LoVo (cell line): ENCODE measurements at places on chromosomes 11 and 22.

GRCh38 chr11:78733031-78733430, 158.4 kb upstream of the NARS2 start:
- no peak for DNase-seq

- no peak for DNase-seq
These were observed 32.1 kb upstream of the ACR start for GRCh38 chr22:50705851-50706351.

- peak; percentile 70 for DNase-seq
These were observed 5.0 kb upstream of the MRPL11 start for GRCh38 chr11:66443602-66444001.

- DNase-seq, result no peak
These were observed 74.0 kb downstream of the IGLL5 start for GRCh38 chr22:22961574-22961973.

DNA sequence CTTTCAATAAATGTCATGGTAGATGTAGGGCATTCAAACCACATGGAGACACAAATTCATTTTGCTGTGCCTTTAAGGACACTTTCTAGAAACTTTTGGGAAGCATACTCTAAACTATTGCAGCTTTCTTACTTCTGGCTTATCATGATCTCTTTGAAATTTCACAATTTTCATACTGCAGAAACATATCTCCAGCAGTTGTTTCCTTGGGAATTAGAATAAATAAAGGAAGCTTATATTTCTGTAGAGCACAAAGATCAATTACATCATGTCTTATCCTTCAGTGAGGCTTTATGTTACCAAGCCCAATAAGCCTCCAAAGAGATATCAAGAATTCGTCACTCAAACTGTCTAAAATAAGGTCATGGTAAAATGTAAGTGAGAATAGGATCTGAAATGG, 74.5 kb upstream of the RAB38 start:
- DNase-seq, result no peak

DNA sequence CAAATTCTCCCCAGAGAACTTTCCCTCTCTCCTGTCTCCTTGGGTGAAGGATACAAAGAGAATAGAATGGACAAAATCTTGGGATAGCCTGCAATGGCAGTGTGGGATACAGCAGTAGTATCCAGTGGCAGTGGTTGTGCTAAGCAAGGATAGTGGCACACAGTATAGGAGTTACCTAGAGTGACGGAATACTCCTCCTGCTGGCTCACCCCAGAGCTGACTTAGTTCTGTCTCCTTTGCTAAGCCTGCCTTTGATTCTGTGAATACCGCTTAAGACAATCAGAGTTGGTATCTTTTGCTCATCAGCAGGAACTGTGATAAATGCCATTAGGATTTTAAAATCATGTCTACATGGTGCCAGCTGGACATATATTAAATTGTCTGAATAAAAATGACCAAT, 404.3 kb downstream of the JRKL start:
- DNase-seq, result no peak

GRCh38 chr22:30261134-30261533, 5.5 kb downstream of the OSM start:
- DNase-seq, result no peak

GRCh38 chr11:46378296-46378695, 3.2 kb upstream of the MDK start:
- no peak for DNase-seq

DNA sequence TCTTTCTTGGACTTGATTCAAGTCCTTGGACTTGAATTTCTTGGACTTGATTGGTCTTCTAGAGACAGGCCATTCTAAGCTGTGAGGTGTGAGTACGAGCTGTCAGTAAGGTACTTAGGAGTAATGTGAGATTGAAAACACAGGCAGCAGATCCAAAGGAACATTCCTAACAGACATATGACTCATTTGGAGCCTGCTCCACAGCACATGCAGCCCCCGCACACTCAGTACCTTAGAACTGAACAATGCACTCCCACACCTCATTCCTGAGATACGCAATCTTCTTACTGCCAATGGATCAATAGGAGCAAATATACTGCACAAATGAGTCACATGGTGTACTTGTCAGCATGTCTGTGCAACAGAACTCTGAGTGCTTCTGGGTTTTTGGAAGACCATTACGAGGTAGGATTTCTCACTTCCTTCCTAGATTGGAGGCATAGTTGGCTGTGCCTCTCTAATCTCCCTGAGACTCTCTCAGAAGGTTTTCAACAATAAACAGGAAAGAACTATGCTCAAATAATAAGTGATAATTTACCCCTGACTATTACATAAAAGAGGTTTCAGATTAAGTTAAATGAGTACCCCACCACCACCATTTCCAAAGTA, 243.1 kb downstream of the KCNA4 start:
- DNase-seq, result no peak

GRCh38 chr22:19174106-19175025, 4.2 kb downstream of the SLC25A1 start:
- DNase-seq, result no peak

DNA sequence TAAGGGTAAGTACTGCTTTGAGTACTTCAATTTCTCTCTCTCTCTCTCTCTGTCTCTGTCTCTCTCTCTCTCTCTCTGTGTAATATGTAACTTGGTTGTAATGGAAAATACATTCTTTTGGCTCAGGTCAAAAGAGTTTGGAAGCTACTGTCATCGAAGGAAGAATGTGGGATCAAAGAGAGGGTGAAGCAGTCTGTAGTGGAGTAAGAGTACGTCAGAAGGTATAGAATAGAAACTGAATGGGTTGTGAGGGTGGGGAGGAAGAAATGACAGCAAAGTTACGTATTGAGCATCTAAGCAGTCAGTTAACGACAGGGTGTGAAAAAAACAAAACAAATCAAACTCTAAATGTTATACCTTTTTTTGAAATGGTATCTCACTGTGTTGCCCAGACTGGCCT, 10.0 kb downstream of the NCAM1 start:
- DNase-seq, result no peak

DNA sequence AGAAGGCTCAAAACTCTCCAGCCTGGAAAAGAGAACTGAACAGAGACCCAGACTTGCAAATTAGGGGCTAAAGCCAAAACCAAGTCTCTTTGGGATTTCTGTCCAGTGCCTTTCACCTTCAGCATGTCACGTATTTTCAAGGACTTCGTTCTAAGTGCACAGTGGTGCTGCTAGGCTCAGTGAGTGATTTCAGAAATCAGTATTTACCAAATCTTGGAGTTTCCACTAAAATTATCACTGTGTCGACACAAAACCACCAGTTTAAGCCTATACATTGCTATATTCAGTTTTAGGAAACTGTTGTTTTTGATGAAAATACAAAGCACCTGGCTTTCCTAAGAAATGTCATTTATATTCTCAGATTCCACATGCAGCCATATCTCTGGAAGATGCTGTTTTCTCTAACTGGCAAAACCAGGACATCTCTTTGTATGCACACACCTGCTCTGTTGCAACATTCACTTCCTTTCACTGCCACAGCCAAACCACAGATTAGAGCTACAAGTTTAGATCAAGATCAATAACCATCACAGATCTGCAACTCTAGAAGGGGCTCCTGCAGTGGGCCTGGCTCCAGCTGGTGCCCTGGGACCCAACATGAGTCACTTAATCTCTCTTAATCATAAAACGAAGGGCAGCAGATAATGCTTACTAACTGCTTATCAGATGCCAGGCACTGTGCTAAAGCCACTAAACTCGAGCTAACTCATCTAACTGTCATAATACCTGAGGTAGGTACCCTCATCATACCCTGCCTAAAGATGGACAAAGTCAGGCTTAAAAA, 22.3 kb downstream of the SMCO4 start:
- DNase-seq, result no peak

- DNase-seq, result no peak
These were observed 14.5 kb downstream of the ACP2 start for GRCh38 chr11:47233989-47234668.

GRCh38 chr11:128323381-128323780, 264.0 kb downstream of the ETS1 start:
- no peak for DNase-seq

- DNase-seq, result no peak
These were observed 88.0 kb downstream of the ZBTB16 start for GRCh38 chr11:114147375-114148012.

- DNase-seq, result no peak
These were observed 291.6 kb downstream of the BUD13 start for GRCh38 chr11:116481126-116481675.

DNA sequence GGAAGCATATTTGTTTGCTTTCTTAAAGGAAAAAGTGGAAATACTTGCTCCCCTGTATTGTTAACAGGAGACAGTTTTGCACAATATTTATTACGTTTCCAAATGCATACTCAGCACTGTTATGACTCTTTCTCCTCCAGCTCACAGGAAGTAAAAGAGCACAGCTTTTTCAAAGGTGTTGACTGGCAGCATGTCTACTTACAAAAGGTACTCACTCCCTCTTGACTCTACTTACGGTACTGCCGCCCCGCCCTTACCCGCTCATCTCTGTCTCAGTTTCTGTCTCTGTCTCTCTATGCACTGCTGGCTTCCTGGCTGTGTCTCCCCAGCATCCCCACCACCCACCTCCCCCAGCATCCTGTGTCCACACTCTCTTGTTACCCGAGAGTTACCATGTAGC, 32.2 kb upstream of the MYO18B start:
- DNase-seq, result no peak

DNA sequence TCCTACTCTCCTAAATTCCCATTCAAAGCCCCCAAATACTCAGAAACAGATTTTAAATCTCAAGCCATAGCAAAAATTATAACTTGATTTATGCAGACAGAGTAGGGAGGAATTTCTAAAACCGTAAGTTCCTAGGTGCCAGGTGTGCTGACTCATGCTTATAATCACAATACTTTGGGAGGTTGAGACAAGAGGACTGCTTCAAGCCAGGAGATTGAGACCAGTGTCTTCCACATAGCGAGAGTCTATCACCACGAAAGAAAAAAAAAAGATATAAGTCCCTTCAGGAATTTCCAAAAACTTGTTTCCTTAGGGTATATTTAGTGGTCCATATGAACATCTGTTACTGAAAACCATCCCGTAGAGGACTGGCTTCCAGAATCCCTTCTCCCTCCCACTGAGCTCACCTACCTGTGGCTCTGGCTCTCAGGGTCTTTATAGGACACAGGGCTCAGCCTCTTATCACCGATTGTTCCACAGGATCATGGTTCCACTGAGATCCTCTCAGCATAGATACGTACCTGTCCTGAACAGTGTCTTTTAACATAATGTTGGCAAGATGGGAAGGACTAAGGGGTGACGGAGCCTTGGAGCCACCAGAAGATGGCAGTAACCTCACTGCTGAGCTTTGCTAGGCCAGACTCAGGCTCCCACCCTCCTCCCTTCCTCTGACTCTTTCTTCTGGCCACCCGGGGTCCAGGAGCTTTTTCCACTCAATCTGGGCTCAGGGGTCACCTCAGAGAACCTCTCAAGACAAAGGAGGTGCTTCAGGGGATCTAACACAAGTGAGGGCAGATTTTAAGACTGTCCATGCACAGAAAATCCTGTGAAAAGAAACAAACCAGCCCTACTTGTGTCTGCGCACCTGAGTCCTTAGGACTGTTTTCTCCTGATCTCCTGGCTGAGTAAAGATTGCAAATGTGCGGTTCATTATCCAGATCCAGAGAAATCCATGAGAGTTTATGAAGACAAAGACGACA, 117.5 kb upstream of the TOP3B start:
- no peak for DNase-seq
